ENCODE measurements at places on chromosomes 13 and 19.

GRCh38 chr13:79237981-79238380, 168.1 kb downstream of the RBM26 start:
- DNase-seq: no peak

- DNase-seq: no peak
These were observed 35.3 kb downstream of the CERS4 start for GRCh38 chr19:8244442-8244841.

GRCh38 chr19:2226840-2227360, 9.2 kb downstream of the PLEKHJ1 start:
- DNase-seq: no peak

- DNase-seq: peak; percentile 84
These were observed 9.5 kb upstream of the INSL3 start for GRCh38 chr19:17830567-17831418.

DNA sequence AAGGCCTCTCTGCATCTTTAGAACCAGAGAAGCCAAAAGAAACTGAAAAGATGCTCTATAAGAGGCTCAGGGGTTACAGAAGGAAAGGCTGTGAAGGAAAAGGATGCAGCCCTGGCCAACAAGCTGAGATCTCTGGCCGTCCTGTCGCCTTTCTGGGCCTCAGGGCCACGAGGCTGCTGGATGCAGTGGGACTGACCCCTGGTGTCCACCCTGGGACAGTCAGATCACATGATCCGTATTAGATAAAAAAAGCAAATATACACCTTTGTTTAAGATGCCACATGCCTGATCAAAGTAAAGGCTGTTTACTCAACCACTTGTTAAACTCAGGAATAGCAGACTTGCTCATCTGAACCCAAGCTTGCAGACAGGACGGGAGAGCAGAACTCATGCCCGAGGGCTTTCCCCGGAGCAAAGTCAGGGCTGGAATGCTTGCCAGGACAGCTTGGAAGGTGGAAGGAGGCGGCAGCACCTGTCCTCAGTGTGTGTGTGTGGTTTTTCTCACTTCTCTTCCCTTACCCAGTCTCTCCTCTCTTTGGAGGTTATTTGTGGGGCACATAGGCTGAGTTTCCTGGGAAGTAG, 206.5 kb upstream of the TSHZ3 start:
- no peak for DNase-seq

Measured in fibroblast of upper back skin (primary cell).